WTC11 (cell line): ENCODE measurements at places on chromosomes 7 and 10. TPM values are rescaled to one million over a fixed set of nuclear protein-coding genes. Genes with fewer than 3 reads are reported as not detected.

GNGT1 gene
- total RNA-seq = 0.63 to 1.3 TPM (median 1.2 TPM) in 3 replicates

FAM3C gene
- 51.2 to 65.7 TPM (median 54.4 TPM) in 3 replicates for total RNA-seq

MOGAT3 gene
- 0.81 to 0.92 TPM (median 0.82 TPM) in 3 replicates for total RNA-seq

GRCh38 chr10:126387041-126387921, 996 bp downstream of the ADAM12 start:
- peak; percentile 80 for DNase-seq

APBB1IP gene
- total RNA-seq = 0.16 to 0.22 TPM (median 0.18 TPM) in 3 replicates

DNA sequence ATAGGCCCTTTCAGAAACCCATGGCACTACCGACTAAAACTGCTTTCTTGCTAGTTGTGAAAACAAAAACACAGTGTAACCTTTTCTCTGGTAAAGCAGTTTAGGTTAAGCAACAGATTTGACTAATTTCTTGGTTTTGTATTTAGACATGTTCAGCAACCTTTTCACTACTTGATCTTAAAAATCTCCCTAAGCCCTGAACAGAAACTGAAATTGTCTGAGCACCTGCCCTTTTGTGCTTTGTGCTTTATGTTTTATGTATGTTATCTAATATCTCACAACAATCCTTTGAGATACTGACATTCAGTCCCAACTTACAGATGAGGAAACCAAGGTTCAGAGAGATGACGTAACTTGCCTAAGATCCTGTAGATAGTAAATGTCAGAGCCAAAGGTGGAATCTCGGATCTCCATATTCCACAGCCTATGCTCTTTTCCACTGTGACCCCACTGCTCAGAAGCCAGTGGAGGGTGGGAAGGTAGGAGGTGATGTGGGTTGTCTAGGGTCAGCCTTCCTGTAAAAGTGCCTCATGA, 146.6 kb downstream of the LCOR start:
- no peak for DNase-seq

DNA sequence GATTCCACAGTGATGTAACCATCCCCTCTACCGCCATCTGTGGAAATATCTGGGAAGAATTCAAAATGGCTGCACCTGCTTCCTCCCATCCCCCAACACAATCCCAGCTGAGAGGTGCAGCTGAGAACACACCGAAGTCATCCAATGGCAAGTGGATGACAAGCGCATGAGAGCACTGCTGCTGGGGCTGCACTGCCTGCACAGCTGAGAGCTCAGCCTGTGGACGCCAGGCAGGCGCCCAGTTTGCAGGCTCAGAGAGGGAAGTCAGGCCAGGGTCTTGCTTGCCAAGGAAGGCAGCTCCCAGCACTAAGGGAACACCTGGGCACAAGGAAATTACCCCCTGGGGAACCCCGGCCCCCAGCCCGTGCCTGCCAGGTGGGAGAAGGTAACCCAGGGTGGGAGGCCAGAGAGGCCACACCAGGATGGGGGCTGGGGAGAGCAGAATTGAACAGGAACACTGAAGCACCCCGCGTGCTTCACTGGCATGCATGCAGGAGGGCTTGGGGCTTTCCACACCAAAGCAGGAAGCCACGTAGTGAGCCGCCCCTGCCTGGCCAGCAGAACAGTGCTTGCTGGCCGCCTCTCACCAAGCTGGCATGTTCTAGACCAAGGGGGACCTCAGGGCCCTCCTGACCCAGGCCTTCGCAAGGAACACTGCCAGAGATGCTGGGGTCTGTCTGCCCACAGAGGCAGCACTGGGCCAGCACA, 46.2 kb downstream of the FAM53B start:
- no peak for DNase-seq

LRIT1 gene
- total RNA-seq = not detected in 3 replicates

DNA sequence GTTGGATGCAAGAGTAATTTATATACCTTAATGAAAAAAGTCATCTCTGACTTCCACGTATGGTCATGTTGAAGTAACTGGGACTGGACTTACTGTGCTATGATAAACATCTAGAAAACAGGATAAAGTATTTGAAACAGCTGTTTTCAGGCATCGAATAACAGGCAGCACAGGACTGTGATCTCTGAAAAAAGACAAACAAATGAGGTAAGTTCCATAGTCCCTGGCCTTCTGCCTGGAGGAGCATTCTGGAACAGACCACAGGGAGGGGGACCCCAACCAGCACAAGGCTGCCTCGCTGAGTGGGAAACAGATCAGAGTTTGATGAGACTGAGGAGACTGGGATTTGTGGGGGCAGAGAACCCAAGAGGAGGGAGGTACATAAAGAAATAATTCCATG, 89.1 kb upstream of the HABP2 start:
- DNase-seq = no peak

GRCh38 chr7:36185756-36186155, 32.7 kb downstream of the EEPD1 start:
- DNase-seq = no peak

FOXI2 gene
- total RNA-seq = 1.2 to 1.7 TPM (median 1.4 TPM) in 3 replicates

DNA sequence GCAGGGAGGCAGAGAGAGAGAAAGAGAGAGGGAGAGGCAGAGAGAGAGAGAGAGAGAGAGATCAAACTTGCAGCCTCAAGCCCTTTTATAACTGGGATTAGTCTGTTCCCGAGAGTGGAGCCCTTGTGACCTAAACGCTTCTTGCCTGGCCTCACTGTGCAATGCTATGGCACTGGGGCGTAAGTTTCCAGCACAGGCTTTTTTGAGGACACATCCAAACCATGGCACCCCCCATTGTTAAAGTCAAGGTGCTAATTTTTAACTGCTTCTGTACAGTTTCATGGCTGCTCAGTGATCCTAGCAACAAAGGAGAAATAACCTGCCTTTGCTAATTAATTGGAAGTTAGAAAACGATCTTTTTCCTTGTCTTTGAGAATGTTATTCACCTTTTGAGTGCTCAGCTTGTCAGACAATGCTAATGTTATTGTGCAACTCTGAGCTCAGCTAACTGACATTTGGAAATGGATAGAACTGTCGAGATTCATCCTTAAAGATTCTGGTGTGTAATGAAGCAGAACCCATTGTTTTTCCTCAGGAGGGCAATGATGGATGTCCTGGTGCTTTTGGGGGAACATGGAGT, 268.4 kb downstream of the GLRX3 start:
- DNase-seq = no peak

DNA sequence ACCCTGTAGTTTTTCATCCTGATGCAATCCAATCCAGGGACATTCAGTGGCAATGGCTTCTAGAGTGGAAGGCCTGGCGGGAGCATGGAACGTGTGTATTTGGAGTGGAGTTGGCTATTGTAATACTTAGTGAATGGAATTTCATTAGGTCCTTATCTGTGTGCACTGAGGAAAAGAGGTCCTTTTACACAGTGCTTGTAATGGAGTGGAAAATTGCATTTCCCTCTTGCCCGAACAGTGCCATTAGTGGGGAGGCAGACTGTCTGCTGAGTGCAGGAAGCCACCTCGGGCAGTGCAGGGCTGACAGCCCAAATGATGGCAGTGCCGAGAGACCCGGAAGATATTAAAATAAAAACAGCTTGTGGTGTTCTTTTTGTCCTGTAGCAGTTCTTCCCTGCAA, 786.6 kb downstream of the LRMDA start:
- no peak for DNase-seq

NXPH1 gene
- 0.14 to 0.59 TPM (median 0.27 TPM) in 3 replicates for total RNA-seq

- DNase-seq = no peak
Measured at GRCh38 chr10:116810120-116810500, 39.2 kb upstream of the ENO4 start.

GRCh38 chr10:7090529-7090928, 320.3 kb downstream of the SFMBT2 start:
- no peak for DNase-seq

CDH23 gene
- total RNA-seq = 2.1 to 3.1 TPM (median 2.9 TPM) in 3 replicates

CCL24 gene
- not detected in 3 replicates for total RNA-seq

TRPV6 gene
- 0.63 to 2.0 TPM (median 0.80 TPM) in 3 replicates for total RNA-seq

DNA sequence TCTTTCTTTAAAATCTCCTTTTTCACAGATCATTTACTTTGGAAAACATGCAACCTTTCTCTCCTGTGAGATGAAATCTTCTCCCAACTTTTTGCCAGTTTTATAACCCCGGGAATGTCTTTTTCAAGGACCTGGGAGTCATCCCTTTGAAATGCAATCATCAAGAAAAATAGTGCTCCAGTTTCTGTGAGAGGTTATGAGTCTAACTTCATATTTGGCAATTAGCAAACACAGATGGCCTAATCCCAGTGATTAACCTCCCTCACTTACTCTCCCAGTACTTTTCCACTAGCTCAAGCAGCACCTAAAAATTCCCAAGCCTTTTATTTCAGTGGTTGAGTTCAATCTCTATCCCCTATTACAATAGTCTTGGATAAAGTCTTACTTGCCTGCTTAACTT, 185.8 kb upstream of the TMEM106B start:
- DNase-seq = no peak

COA1 gene
- total RNA-seq = 132 to 148 TPM (median 146 TPM) in 3 replicates

STK31 gene
- total RNA-seq = 0.21 to 0.42 TPM (median 0.30 TPM) in 3 replicates

DNA sequence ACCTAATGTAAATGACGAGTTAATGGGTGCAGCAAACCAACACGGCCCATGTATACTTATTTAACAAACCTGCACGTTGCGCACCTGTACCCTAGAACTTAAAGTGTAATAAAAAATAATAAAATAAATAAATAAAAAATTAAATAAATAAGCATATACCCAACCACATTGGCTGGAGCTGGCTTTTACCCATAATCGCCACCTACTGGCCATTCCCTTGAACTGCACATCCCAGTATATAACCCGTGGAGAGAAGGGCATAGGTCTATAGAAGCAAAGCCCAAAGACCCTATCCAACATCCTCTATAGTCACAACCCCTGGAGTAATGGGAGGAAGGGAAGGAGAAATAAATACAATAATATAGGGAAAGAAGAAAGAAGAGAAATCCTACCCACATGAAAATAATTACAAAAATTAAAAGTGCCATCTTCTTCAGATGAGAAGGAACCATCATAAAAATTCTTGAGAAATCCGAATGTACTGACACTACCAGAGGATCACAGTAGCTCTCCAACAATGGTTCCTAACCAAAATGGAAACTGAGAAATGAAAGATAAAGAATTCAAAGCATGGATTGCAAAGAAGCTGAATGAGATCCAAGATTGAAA, 65.6 kb downstream of the TWIST1 start:
- peak; percentile 51 for DNase-seq

AUTS2 gene
- total RNA-seq = 49.6 to 50.8 TPM (median 50.0 TPM) in 3 replicates

DNA sequence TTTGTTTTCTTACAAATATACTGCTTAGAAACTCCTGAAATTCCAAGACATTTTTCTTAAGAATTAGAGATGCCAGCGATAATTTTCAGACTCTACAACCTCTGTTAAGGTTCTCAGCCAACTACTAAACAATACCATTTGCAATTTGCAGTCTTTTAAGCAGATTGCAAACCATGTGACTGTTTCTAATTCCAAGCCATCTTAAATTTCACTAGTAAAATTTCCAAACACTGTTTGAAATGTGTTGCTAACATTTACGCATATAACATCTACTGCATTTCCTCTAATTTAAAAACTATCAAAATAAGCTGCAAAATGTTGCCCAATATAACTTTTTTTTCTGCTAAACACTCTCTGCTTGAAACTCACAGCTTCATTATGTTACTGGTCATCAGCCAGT, 56.0 kb upstream of the MACROH2A2 start:
- no peak for DNase-seq

ZNF722 gene
- total RNA-seq = not detected in 3 replicates

DNA sequence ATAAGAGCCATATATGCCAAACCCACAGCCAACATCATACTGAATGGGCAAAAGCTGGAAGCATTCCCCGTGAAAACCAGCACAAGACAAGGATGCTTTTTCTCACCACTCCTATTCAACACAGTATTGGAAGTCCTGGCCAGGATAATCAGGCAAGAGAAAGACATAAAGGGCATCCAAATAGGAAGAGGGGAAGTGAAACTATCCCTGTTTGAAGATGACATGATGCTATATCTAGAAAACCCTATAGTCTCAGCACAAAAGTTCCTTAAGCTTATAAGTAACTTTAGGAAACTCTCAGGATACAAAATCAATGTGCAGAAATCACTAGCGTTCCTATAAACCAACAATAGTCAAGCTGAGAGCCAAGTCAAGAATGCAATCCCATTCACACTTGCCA, 23.8 kb upstream of the STARD3NL start:
- DNase-seq = no peak

- DNase-seq = no peak
Measured at GRCh38 chr7:25619963-25620799, 391.9 kb upstream of the NPVF start.

- no peak for DNase-seq
Measured at GRCh38 chr10:15189133-15189885, 20.8 kb upstream of the NMT2 start.

DNA sequence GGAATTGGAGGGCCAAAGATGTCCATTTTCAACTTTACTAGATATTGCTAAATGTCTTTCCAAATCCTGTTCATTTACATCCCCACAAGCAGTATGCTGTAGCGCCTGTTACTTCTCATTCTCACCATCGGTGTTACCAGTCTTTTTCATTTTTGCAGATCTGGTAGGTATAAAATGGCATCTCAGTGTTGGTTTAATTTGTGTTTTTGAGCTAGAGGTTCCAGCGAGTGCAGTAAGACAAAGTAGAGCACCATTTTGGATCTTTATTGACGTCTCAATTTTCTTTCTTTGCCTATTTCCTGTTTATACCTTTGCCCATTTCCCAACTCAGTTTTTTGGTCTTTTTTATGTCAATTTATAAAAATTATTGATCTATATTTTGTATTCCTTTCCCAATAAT, 55.6 kb downstream of the NRF1 start:
- DNase-seq = no peak

DNA sequence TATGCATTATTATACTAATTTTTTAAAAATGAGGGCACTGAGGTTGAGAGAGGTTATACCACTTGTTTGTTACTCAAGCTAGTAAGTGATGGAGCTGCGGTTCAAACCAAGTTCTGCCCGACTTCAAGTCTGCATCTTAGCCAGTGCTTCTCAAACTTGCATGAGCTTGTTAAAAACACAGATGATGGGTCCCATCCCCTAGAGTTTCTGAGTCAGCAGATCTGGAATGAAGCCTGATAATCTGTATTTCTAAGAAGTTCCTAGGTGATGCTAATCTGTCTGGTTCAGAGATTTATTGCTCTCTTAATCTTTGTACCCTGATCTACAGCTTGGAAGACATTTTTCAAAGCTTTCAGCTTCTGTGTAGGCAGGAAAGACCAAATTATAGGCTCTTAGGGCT, 67.7 kb upstream of the CC2D2B start:
- no peak for DNase-seq

GRCh38 chr10:19133992-19134391, 85.4 kb downstream of the MALRD1 start:
- DNase-seq = no peak

- DNase-seq = no peak
Measured at GRCh38 chr10:97689559-97690020, 2.5 kb upstream of the AVPI1 start.

DNA sequence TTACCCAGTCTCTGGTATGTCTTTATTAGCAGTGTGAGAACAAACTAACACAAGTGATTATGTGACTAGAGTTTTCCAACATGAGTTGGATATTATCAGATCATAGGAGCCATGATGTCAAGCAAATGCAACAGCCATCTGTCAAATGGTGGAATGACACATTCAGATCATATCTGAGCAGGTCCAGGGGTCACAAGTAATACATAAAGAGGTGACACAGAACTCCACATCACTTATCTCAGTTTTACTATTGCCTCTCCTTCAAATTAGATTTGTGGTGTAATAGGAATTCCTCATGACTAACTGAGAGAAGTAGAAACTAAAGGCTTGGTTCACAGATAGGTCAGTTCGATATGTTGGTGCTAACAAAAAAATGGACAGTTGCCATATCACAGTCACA, 12.2 kb upstream of the SAMD9L start:
- DNase-seq = no peak
